AG09309 (cell line): ENCODE measurements at places on chromosomes 11 and 22.

- peak; percentile 88 for DNase-seq
These were observed 444 bp upstream of the TSKU start for GRCh38 chr11:76782531-76783293.

DNA sequence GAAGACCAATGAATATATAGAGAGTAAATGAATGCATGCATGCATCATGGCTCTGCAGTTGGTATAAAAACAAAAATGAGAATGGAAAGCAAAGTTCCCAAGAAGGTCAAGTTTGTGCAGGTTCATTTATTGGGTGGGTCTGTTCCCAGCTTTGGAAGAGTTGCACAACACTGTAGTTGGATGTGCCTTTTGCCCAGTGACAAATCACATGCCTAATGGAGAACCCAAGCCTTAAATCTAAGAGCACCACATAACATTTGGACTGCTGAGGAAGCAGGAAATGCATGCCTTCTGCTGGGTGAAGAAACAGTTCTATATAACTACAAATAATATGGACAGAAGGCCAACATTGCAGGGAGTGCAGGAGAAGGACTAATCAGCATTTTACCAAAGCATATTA lies 30.6 kb downstream of the PRCP start:
- DNase-seq, result no peak

GRCh38 chr22:43550672-43551071 lies 138.9 kb downstream of the MPPED1 start:
- no peak for DNase-seq

DNA sequence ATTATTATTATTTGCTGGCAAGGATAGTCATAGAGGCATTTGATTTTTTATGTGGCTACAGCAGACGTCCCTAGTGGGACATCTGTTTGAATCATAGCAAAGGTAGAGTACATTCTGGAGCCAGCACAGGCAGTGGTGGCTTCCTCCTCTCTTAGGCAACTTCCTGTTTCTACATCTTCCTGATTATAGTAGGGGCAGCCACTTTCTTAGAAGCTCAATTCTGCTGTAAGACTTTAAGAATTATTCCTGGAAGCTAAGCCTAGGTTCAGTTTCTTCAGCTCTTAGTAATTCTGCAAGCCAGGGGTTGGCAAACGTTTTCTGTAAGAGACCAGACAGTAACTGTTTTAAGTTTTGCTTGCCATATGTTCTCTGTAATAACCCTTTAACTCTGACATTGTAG lies 129.3 kb upstream of the TENM4 start:
- no peak for DNase-seq

DNA sequence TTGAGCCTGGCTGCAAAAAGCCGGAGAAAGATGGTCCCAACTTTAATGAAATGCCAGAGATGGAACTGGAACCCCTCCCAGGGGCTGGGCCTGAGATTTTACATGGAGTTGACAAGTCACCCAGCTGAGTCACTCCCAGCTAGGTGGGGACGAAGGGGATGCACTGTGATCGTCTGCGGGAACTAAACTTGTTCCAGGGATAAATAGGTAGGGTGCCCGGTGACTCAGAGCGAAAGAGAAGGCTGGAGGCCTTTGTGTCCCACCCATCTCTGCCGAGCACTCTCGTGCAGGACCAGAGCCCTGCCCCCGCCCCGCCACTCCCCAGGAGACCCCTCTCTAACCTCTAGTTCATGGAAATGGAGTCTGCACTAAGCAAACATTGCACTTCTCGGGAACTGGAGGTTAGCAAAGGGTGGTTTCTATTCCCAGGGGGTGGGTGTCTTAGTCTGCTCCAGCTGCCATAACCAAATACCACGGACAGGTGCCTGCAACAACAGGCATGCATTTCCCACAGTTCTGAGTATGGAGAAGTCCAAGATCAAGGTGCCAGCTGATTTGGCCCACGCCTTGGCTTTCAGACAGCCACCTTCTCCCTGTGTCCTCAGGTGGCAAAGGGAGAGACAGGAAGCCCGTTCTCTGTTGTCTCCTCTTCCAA lies 60.7 kb upstream of the FADD start:
- no peak for DNase-seq

DNA sequence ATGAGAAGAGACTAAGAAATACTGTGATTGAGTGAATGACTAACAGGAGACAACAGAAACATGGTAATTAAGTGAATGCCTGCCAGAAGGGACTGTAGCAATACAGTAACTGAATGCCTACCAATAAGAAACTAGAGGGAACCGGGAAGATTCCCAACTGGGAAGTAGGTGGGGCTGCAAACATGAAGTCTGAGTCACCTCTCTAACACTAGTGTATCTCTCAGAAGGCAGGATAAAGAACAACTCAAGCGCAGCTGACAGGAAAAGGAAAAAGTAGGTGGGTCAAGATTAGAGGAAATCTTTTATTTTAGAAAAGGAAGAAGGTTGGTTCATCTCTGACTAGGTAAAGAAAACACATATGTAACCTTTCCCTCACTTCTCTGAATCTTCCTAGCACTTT lies 14.0 kb downstream of the C11orf42 start:
- peak; percentile 90 for DNase-seq

- no peak for DNase-seq
These were observed 21.9 kb upstream of the OAF start for GRCh38 chr11:120188811-120189455.

GRCh38 chr22:43473031-43473430 lies 61.2 kb downstream of the MPPED1 start:
- no peak for DNase-seq
